Urothelium cell line (cell line): ENCODE measurements at places on chromosomes 3 and 15.
A peak's percentile ranks its signal among the peaks of the same experiment; 100 is the strongest.

DNA sequence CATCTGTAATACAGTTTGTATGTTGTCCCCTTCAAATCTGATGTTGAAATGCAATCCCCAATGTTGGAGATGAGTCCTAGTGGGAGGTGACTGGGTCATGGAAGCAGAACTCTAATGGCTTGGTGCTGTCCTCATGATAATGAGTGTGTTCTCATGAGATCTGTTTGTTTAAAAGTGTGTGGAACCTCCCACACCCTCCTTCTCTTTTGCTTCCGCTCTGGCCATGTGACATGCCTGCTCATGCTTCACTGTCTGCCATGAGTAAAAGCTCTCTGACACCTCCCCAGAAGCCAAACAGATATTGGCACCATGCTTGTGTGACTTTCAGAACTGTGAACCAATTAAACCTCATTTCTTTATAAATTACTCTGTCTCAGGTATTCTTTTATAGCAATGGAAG lies 794.0 kb upstream of the CFAP20DC start:
- no peak for DNase-seq

DNA sequence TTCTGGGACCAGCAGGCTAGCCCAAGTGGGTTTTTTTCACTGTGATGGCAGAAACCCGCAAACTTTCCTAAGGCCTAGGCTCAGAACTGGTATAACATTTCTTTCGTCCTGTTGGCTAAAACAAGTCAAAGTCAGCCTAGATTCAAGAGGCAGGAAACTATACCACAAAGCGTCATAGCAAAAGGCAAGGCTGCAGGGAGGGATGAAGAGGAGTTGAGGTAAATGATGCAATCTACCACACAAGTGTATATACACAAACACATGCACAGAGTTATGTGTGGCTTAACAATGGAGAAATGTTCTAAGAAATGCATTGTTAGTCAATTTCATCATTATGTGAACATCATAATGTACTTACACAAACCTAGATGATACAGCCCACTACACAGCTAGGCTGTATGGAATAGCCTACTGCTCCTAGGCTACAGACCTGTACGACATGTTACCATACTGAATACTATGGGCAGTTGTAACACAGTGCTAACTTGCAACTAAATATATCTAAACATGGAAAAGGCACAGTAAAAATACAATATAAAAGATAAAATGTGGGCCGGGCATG lies 225.6 kb downstream of the TBL1XR1 start:
- no peak for DNase-seq

DNA sequence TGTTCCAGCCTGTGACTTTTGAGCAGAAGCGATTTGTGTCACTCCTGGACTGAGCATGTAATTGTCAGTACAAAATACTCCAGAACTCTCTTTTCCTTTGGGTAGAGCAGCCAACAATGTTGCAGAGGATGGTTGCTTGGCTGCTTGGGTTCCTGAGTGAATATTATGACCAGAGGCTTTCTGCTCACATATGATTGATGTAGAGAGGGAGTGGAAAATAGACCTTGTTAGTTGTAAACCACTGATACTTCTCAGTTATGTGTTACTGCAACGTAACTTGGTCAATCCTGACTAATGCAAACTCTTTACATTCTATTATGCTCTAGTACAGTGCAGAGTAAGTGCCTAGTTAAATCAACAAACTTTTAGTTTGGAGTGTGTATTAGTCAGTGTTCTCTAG lies 322.6 kb upstream of the KCNH8 start:
- no peak for DNase-seq

DNA sequence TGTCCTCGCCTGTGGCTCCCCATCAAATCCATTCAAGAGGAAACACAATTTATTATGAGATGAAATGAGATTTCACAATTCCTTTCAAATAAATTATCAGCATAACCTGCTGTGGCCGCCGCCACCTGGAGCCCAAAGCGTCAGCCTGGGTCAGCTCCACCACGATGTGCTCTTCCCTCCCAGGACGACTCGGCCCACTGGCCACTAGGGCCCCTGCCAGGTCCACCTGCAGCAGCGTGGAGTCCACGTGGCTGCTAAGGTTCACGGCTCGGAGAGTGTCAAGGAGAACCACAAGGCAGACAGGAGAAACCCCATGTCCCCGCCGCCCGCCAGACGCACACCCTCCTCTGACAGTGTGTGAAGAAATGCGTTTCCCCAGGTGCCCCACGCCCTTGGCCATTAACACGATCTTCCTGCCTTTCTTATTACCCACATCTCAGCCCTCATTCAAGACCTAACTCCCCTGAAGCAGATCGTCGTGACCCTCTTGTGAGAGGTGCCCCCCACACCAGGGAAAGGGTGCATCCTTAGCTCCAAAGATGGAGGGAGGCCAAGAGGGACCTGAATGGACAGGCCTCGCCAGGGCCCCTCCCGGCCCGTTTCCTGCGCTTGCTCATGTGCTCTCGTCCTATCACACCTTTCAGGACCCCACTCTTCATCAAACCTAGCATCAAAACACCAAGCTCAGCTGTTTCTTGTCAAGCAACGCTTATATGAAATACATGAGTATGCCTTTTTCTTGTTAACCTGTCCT lies 80.6 kb downstream of the OCA2 start:
- DNase-seq = no peak

DNA sequence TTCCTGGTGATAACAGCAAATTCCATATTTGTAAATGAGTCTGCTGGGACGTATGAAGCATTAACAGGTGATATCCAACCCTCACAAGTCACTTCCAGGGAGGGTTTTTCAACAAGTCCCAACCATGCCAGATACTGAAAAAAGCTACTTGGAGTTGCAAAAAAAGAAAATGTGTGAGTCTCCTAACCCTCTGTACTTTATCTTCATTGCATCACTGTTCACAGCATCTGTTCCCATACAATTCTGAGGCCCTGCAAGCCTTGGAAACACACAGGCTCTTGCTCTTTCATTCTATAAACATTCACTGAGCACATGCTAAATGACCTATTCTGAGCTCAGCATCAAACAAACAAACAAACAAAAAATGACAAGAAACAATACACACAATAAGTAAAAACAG lies 120.8 kb downstream of the RFTN1 start:
- no peak for DNase-seq

DNA sequence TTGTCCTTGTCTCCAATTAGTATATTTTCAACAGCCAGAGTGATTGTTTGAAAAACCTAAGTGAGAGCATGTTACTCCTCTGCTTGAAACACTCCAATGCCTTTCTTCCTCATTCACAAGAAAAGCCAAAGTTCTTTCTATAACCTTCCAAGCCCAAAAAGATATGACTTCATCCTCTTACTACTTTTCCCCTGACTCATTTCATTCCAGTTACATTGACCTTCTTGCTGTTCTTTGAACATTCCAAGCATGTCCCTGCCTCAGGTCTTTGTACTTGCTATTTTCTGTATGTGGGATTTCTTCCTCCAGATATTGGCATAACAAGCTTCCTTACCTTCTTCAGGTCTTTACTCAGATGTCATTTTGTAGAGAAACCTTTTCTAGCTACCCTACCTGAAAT lies 28.3 kb downstream of the EHHADH start:
- DNase-seq = peak; percentile 23

DNA sequence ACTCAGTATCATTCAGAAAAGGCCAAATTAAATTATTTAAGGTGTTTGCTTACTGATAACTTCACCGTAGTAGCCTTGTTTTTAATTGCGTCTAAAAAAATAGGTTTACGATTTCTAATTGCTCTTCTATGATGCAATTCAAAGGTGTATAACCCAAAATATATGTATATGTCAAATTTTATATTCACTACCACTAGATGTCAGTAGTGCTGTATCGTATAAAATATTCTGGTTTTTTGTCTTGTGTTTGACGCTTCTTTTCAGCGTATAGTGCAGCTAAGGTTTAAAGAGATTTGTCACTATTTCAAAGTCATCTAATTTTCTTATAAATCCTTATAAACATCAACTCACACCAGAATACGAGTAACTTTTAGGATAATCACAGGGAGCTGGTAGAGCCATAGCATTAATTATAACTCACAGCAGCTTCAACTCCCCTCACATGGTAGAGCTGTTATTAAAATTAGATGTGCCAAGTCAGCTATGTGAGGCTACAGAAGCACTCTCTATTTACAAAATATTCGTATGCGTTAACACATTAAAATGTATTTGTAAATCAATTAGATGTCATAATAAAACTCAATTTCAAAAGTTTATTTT lies 3.5 kb downstream of the PFN2 start:
- peak; percentile 21 for DNase-seq

- DNase-seq = peak; percentile 17
Observed at GRCh38 chr3:66885326-66886000, 112.6 kb upstream of the KBTBD8 start.

GRCh38 chr15:29143909-29144635 lies 125.5 kb downstream of the NSMCE3 start:
- peak; percentile 52 for DNase-seq

DNA sequence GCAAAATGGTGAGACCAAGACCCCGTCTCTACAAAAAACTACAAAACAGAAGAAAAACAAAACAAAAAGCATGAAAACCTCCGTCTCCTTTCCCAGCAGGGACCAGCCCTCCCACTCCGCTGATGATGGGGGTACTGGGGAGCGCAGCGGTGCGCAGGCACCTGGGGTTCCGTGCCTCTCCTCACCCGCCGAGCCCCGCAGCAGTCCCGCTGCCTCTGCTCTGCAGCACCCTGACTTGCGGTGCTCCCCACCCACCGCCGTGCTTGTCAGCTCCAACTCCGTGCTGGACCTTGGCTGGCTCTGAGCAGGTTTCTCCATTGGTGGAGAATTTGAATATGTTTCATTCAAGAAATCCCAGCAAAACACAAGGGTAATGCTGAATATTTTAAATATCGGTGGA lies 46.7 kb upstream of the ATP10A start:
- no peak for DNase-seq

- DNase-seq = no peak
Observed at GRCh38 chr3:124999897-125000435, 55.8 kb downstream of the HEG1 start.

DNA sequence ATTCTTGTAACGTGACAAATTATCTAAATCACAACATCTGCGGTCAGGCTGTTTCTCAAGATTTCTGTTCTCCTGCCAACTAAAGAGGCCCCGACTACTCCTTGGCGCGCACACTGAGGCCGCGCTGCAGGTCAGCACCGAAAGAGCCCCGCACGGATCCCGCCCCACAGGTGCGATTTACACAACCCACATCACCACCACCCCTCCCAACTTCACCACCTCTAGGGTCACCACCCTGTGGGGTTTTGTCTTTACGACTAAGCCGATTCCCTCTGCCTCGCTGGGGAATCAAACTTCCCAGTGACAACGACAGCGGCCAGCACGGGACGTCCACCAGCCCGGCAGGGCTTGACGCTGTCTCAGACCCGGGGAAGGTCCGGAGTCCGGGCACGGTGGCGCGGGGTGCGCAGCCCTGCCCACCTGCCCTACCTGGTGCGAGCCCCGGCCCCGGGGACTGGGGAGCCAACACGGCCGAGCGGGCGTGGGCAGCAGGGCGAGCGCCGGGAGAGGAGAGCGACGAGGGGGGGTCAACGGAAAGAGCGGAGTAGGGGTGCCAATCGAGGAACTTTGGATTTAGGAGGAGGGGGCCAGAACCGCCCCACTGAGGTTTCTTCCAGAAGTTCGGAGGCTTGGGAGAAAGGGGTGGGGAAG lies 764 bp downstream of the UACA start:
- peak; percentile 48 for DNase-seq

DNA sequence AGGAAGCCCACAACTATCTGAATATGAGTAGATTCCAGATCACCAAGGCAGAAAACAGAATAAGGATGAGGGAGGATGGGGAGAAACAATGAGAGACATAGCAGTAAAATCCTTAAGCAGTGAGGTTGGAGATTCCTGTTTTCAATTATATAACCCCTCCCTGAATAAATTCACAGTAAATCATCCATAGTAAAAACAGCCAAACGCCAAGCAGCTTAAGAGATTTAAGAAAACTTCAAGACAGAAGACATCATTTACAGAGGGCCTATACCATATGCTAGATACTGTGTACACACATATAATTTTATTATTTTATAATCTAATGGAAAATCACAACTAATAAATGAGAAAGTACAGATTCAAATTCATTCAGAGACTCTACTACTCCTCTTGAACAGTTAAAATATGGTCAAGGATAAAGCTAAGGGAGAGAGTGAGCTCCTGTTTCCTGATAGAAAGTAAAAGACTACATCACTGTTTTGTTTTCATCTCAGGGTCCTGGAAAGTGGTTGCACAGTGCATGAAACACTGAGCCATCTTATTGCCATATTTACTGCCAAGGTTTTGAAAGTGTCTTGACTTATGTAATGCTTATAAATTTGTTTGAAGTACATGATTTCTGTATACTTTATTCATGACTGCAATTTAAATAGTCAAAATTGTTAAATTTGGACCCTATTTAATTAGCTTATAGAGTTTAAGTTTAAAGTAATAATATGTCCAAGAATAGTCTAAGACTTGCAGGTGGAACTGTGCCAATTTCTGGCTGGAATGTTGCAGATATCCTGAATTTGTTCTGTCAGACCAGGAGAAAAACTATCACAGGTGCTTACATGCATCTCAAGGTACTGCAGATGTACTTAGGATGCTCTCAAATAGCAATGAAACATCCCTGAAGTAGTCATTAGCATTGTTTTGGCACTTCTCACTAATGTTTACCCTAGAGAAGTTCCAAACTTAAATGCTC lies 141.4 kb downstream of the TBL1XR1 start:
- DNase-seq = no peak

GRCh38 chr3:147640781-147641180 lies 231.6 kb downstream of the ZIC1 start:
- no peak for DNase-seq

- no peak for DNase-seq
Observed at GRCh38 chr15:75050283-75050682, 26.9 kb downstream of the PPCDC start.

DNA sequence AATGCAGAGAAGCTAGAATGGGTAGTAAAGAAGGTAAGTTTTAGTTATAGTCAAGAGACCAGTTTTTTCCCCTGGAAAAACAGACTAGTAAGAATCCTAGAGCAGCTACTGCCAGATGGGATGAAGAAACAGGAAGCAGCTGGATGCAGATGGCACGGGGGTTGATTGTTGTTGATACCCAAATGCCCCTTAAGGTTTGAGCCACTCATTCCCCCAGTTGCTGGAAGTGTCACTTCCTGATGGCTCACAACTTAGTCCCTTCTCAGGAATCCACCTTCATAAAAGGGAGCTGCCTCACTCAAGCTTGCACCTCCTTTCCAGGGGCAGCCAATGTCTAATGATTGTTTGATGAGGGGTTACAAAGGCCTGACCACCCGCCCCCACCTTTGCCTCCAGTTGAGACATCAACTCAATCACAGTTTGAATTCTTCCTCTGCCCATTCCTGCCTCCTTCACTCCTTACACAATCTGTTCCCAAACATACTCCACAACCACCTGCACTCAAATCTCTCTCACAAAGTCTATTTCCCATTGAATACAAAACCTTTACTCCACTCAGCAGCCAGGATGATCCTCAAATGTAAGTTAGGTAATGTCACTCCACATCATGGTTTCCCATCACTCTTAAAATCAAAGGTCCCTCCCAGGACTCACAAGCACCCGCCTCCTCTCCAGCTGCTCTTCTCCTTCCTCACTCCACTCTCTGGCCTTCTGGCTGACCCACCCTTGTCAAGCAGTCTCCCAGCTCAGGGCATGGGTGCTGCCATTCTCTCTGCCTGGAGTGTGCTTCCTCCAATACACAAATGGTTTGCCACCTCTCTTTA lies 450.1 kb upstream of the THBS1 start:
- DNase-seq = no peak
